ENCODE measurements at places on chromosomes 1 and 21.

DNA sequence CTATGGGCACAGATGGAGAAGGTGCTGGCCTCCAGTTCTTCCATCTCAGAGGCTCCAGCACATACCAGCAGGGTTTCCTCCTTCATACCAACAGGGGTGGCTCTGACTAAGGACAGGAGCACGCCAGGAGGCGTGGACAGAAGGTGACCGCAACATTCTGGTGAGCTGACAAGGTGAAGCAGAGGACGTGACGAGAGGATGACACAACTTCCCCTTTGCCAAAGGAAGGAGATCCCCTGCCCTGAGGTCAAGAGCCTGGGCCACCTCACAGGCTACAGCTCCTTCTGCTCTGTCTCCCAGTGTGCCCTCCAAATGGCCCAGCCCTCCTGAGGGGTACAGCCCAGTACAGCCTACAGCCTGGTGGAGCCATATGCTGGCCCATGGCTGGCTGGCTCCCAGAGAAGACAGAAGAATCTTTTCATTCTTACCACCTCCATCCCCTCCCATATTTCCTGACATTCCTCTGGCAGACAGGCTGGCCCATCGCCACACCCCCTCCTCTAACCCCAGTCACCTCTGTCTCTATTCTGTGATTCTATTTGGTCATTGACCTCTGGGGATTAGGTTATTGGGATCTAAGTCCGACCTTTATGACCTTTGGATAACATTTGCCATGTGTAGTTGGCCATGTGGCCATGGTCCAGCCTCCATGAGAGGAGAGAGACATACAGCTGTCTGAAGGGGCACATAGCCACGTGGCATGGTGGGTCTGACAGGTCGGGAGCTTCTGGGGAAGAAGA is 5.1 kb upstream of the LAMB3 start:
- no peak for DNase-seq

DNA sequence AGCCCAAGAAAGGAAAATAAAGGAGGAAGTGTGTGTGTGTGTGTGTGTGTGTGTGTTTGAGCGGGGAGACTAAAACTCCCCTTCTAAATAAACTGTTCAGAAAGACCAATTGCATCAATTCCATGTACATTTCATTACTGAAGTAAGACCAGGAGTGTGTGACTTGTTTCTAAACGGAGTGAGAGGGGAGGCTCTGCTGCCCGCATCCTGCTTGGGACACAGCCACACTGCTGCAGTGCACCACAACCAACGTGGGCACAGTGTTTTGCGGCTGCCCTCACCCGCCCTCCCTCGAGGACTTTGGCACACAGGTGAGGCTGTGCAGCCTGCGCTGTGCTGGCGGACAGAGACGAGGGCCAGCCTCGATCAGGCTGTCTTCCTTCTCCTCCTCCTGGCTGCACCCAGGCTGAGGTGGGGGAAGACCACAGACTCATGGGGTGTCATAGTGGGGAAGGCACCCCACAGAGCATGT is 31.0 kb upstream of the H6PD start:
- DNase-seq: no peak

DNA sequence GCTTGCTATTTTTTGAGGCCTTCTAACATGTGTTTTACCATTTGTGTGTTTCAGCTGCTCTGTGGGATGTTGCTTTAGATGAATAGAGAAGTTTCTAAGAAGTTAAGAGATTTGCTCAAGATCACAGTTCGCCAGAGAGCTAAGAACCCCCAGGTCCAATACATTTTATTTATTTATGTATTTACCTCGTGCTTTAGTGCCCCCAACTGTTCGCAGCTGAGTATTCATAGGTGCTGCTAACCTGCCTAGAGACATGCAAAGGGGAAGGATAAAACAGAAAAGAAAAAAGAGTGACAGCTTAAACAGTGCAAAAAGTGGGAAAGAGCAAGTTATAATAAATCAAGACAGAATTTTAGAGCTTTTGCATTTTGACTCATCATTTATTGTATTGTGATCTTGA is 31.1 kb downstream of the NFYC start:
- no peak for DNase-seq

- no peak for DNase-seq
These were observed 28.9 kb upstream of the EFCAB14 start for GRCh38 chr1:46747683-46748288.

- DNase-seq: no peak
These were observed 114.6 kb downstream of the ZBTB18 start for GRCh38 chr1:244165701-244166100.
